ENCODE measurements at places on chromosomes 16 and 17.

GRCh38 chr16:53545433-53545832 lies 42.4 kb upstream of the AKTIP start:
- no peak for DNase-seq

- DNase-seq = no peak
These were observed 11.7 kb downstream of the RNF213 start for GRCh38 chr17:80272366-80272765.

DNA sequence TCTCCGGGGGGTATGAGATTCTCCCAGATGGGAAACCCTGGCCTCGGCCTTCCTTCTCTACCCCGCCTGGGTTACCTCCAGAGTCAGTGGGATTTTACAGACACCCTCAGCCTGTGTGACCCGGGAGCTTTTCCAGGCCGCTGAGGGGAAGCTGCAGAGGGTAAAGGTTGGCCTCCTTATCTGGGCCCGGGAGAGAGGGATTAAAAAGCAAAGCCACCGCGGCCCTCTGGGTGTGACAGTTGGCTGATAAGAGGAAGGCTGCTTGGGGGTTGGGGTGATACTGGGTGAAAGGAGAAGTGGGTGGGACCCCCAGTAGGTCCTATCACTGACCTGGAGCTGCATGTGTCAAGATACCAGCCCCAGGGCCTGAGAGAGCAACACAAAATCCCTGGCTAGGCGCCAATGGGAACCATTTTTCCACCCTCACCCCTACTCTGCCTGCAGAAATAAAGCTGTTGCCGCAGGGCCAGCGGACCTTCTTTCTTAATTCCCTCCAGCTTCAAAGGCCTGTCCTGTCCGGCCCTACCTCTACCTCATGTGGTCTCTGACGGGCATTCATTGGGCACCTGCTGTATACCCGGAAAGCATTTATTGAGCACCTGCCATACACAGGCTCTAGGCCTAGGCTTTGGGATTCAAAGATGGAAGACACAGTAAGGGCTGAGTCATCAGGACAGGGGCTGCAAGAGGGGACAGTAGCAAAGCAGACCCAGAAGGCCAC lies 77.6 kb upstream of the GSE1 start:
- DNase-seq = no peak

DNA sequence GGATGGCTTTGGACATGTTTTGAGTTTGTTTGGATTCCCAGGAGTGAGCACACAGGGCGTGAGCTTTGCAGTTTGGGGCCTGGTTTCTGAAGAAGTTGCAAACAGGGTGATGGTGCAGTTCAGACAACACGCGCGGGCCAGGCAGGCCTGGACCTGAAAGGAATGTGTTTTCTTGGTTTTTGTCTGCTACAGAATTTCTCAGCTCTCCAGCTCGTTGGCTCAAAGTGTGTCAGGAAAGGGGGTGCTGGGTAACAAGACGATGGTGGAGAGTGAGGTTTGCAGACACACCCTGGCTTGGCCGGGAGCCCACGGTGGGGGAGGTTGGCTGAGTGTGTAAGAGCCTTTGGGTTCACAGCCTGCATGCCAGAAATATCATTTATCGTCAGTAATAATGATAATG lies 82.3 kb downstream of the CMIP start:
- DNase-seq = no peak

GRCh38 chr16:48901712-48902374 lies 291.9 kb upstream of the N4BP1 start:
- DNase-seq = peak; percentile 5

Measured in LHCN-M2 (cell line).